Urothelium cell line (cell line): ENCODE measurements at places on chromosomes 7 and 10.
A peak's percentile ranks its signal among the peaks of the same experiment; 100 is the strongest.

DNA sequence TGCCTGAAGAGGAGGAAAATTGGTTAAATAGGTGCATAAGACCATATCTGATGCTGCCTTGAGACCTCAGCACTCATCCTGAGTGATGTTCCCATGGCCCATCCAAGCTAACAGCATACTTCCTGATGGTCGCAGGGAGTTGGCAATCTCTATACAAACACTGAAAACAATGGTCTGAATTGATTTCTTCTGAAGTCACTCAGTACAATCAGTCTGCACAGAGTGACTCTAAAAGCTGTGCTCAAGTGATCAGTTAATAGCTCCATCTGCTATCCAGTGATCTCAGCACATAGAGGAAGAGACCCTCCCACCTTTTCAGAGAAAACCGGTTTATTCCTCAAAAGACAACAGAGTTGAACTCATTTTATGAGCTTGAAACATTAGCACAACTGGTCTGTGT, 3.9 kb downstream of the PPP1R17 start:
- no peak for DNase-seq

DNA sequence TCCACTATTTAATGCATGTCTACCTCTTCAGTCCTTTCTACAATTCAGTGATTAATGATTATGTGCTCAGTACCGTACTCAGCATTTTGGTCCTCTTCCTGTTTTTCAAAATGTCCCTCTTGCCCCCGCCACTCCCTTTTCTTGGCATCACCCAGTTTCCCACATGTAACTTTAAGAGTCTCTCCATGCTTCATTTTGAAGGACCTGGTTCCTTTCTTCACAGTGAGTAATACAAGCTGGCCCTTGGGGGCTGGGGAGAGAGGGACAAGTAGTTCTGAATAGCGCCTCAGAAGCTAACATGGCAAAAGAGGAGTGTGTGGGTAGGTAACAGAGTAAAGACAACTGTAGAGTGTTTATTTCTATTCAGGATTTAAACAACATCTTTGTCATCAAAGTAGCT, 34.6 kb upstream of the SLIT1 start:
- no peak for DNase-seq

DNA sequence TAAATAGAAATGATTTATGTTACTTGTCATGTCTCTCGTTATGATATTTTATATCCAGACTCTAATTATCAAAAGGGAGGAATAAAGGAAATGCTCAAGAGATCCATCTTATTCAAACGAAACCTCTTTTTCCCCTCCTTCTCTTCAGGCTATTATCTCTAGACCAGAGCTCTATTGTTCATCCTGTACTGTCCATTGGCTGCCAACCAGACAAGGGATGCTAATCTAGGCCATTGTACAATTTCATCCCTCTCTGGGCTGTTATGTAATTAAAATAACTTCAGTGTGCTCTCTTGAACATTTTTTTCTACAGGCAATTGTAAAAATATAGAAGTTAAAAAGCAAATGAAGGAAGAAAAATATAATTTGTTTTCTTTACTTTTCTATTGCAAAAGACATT, 220.4 kb downstream of the HDAC9 start:
- no peak for DNase-seq

DNA sequence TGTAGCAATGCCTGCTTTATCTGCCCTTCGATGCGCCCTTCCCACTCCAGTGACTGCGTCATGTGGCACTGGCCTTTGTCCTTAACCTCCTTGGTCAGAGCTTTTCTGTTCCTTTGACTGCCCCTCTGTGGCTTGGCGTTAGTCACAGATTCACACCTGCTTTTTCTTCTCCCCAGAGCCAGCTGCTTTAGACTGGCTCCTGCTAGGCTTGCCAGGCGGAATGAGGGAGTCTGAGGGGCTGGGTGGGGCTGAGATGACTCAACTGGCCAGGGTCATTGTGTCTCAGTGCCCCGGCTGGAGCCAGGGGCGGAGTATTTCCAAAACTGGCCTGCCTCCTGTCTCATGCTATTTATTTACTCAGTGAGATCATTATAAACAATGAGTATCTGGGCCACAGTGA, 194.1 kb downstream of the EMX2 start:
- peak; percentile 44 for DNase-seq

DNA sequence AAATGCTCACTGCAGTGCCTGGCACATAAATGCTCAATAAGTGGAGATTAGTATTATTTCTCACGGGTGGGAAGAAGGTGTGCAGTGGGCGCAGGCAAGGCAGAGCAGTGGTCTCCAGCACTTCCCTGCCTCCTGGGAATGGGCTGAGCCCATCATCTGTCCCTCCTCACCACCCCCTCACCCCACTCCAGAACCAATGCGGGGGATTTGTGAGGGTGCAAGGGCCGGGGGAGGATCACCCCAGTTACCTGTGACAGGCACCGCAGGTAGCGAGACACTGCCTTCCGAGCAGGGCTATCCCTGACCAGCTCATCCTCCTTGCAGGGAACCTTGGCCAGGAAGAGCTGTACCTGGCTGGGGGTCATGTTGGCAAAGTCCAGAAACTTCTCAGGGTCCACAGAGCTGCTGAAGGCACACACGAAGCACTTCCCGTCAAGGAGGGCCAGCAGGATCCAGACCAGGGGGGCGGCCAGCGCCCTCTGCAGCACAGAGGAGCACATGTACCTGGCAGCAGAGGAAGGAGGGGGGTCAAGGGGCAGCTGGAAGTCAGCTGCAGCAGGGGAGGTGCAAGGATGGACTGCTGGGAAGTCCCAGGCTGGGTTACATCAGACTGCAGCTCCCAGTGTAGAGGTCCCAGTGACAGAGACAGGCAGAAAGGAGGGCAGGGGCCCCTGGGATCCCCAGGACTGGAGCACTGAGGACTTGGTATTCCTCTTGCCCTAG, 2.8 kb downstream of the CALHM3 start:
- no peak for DNase-seq

- no peak for DNase-seq
Observed at GRCh38 chr10:110947061-110947595, 27.7 kb downstream of the SHOC2 start.

DNA sequence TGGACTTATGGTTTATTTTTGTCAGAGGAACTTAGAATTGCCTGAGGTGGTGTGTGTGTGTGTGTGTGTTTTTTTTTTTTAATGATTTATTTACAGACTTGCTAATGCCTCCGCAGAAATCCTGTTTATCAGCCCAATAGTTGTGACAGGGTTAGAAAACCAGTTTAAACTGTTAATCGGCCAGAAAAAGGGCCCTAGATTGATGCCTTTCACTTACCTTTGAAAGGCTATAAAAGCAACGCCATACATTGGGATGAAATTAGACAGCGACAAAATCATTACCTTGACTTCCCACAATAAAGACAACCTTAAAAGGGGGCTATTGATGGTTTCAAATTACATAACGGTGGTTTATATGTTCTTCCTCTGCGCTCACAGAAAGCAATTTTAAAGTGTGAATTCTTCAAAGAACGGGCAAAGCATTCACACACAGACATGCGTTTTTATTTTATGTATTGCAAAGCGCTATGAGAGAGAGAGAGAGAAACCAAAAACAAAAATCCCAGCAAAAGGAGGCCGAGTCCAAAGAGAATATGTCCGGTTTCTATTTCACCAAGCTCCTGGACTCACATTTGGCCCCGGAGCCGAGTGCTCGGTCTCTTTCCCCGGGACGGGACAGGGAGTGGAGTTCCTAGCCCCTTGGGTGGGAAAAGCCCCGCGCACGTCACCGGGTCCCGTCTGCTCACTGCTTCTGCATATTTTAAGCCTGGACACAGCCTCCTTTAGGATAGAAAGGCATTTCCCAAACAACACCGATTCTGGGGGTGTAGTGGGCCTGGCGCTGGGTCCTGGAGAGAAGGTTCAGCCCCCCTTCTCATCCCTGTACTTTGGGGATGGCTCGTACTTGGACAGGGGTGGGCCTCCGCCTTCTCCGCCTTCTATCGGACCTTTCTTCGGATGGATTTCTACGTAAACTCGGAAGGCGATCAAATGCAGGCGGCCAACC, 26.8 kb upstream of the VAX1 start:
- DNase-seq = no peak

GRCh38 chr10:12587451-12587888, 238.1 kb downstream of the CAMK1D start:
- no peak for DNase-seq
